ENCODE measurements at places on chromosomes 3 and 15.

- DNase-seq = no peak
Observed at GRCh38 chr15:28911310-28911931, 25.6 kb downstream of the APBA2 start.

DNA sequence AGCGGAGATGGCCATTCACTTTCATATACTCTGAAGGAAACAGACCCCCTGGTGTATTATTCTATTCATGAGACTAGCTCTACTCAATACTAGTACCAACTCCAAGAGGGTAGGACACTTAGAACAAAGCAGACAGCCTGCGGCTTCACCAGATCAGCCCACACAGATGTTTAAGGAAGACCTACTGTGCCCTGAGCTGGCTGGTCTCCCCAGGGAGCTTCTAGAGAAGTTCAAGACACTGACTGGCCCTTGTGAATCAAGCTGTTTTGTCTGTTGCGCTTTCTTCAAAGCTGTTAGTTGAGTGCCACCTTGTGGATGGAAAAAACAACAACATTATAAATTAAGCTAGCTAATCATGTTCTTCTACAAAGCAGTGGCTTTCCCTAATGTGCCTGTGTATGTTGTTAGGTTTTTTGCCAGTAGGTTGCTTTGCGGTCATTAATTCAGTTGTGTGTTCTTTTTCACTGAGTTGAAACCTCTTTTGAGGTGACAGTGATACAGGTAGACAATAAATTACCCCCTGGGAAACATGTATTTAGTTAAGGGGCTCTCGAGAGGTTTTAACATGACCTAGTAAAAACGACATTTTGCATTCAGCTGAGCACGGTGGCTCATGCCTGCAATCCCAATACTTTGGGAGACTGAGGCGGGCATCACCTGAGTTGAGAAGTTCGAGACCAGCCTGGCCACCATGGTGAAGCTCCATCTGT, 64.2 kb upstream of the MYZAP start:
- DNase-seq = peak; percentile 84

- DNase-seq = no peak
Observed at GRCh38 chr3:152860736-152861135, 25.8 kb downstream of the P2RY1 start.

DNA sequence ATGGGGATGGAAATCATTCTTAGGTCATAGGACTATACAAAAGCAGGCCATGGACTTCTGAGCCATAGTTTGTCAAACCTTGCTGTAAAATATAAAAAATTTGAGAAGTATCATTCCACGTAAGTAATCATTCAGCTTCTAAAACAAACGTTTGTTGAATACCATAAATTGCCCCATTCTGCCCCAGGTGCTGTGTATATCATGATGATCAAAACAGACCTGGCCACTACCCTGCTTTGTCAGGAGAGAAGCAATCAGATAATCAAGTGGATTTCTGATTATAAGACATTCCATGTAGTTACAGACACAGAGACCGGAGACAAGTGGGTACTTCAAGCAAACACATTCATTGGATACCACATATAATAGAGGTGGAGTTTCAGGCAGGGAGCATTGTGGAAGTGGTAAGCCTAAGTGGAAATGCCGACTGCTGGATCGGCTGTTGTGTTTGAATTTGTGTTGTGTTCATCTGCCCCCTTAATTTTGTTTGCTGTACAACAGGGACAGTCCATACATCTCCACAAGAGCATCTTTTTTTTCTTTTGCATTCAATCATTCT, 61.7 kb downstream of the TGFBR2 start:
- no peak for DNase-seq

GRCh38 chr3:191770541-191770940, 309.6 kb downstream of the PYDC2 start:
- DNase-seq = no peak

GRCh38 chr3:181633556-181633955, 78.2 kb upstream of the SOX2 start:
- no peak for DNase-seq

DNA sequence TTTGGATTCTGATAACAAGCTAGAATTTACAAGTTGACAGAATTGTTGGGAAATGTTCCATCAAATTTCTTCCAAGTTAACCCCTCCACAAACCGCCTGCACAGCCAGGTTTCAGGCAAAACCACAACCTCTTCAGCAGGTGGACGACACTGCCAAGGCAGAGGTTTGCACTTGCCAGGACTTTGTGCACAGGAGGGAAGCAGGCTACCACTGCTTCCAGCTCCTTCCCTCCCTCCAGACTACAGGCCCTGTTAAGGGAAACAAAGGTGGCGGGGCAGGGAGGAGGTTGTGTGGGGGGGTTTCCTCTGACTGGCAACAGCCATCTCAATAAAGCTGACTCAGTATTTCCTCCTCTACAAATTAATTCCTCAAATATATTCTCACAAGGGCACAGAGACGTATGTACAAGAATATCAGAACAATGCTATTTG, 42.2 kb downstream of the TBC1D2B start:
- no peak for DNase-seq

- no peak for DNase-seq
Observed at GRCh38 chr3:126961191-126961790, 21.6 kb upstream of the PLXNA1 start.

DNA sequence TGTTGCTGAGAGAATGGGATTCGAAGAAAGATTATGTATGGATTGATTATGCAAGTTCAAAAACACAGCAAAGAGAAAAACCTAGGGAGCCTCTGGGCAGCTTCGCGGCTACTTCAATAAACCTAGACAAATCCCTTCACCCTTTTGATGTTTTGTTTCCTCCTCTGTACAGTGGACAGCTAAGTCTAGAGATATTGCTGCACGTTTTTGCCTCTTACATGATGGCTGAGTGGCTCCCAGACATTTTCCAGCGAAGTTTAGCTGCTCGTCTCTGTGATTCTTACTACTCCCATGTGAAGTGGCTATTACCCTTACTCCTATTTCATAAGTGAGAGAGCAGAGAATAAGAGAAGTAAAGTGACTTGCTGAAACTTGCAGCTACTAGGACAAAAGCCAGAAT, 695.0 kb upstream of the GRM7 start:
- no peak for DNase-seq

DNA sequence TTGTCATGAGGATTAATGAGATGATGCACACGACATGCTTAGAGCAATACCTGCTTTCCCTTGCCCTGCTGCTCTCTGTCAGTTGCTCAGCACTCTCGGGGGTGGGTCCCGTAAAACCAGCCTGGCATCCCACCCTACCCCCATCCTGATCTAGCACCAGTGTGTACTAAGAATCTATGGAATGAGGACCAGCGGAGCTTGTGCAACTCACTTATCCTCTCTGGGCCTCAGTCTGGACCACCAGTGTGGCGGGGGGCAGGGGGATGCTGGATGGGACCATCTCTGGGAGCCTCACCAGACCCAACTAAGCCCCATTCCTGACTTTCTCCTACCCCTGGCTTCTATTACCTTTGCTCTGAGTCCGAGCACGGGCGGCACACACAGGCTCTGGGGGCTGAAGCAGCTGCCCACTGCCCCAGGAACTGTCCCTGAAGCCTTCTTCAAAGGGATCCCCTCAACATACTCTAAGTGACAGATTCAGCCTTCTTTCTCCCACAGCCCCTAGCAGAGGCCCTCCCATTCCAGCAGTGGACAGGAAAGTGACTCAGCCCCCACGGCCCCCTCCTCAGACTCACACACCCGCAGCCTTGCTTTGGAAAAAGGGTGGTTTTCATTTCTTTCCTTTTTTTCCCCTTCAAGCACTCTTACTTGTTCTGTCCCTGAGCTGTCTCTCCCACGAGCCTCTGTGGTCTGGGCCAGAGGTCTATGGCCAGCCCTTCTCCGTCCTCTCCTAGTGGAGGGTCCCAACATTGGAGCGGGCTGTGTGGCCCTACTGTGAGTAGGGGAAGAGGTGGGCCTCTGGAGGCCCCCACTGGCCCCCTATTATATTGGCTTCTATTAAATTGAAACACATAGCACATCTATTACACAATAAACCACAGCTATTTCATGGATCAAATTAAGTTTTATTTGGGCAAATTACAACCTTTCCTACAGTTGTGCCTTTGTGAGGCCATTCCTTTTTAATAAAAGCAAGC, 100.3 kb downstream of the SMAD6 start:
- DNase-seq = no peak

GRCh38 chr15:25691544-25692430, 171.3 kb downstream of the ATP10A start:
- DNase-seq = no peak

Data from NCI-H510A (cell line).